GM23338 (cell line): ENCODE measurements at places on chromosomes 1 and 21. TPM values are rescaled to one million over a fixed set of nuclear protein-coding genes. Genes with fewer than 3 reads are reported as not detected.
A peak's percentile ranks its signal among the peaks of the same experiment; 100 is the strongest.

- H3K4me1 ChIP-seq: 0 out of 2 replicates have a peak, but pooled peaks cover 9% of the 10 kb centered on the region
- H3K27me3 ChIP-seq: no peaks in the 10 kb centered on the region
- H3K36me3 ChIP-seq: no peaks in the 10 kb centered on the region
Observed at GRCh38 chr1:184518736-184519357, 132.0 kb downstream of the C1orf21 start.

Gene ZNF683
- not detected in 2 replicates for total RNA-seq

GRCh38 chr1:230772457-230773395 is 25.5 kb downstream of the CAPN9 start:
- H3K36me3 ChIP-seq: no peaks in the 10 kb centered on the region
- H3K27ac ChIP-seq: no peak overlapping the region
- peaks cover under 1% of the 10 kb centered on the region; the same call in 1 of the 2 replicates for H3K27me3 ChIP-seq

- no peak for DNase-seq
- no peak overlapping the region for H3K4me3 ChIP-seq
- no peaks in the 10 kb centered on the region for H3K27me3 ChIP-seq
- no peak overlapping the region for H3K27ac ChIP-seq
- H3K4me1 ChIP-seq: peaks cover 3% of the 10 kb centered on the region; the same call in 1 of the 2 replicates
Observed at GRCh38 chr1:73821520-73821919, 376.5 kb downstream of the LRRIQ3 start.

DNA sequence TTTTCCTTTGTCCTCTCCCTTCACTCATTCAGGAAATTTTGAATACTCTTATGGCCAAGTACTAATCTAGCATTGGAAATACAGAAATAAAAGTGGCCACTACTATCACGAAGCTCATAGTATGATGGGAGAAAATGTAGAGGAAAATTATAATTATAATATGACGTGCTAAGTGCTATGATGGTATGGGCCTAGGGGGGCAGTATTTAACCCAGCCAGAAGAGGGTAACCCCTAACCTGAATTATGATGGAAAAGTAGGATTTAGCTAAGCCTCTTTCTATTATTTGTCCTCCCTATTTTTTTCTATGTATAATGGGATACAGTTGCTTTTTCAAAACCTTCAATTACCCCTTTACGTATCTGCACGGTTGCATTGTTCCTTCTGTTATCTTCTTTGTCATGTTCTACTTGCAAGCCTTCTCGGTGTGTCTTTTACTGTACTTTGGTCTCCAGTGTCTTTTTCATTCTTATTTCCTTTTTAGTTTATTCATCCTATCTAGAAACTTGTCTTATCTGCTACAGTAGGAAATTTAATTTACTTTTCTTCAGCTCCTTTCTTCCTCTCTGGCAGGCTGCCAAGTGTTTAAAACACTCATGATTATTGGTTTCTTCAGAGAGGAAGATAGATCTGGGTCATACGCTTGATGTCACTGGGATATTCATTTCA is 88.8 kb upstream of the GPR52 start:
- no peaks in the 10 kb centered on the region for H3K27me3 ChIP-seq
- H3K27ac ChIP-seq: no peak overlapping the region
- no peak overlapping the region for H3K4me3 ChIP-seq
- no peaks in the 10 kb centered on the region for H3K4me1 ChIP-seq
- no peaks in the 10 kb centered on the region for H3K36me3 ChIP-seq
- DNase-seq: peak; percentile 13

DNA sequence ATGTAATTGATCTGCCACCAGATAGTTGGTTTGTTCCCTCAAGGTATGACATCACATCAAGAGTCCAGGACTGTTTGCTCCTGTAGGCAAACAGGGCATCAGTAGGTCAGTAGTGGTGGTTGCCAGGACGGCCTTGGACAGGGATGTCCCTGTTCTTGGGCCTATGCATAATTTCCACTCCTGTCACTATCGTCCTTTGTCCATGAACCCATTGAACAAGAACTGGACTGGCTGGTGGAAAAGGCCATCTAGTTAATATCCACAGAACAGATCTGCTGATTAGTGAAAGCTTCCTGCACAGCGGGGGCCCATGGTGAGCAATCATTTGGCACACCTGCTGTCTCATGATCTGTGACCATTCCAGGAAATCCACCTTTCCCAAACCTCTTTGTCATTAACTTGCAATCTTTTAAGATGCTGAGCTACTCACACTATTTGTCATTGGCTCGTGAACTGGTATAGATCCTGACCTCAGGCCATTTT is 12.4 kb upstream of the BSDC1 start:
- no peak overlapping the region for H3K27ac ChIP-seq
- no peak overlapping the region for H3K4me3 ChIP-seq
- no peaks in the 10 kb centered on the region; the same call in 1 of the 2 replicates for H3K4me1 ChIP-seq
- DNase-seq: no peak

- no peaks in the 10 kb centered on the region for H3K4me1 ChIP-seq
- H3K36me3 ChIP-seq: no peaks in the 10 kb centered on the region
- no peak for DNase-seq
- no peak overlapping the region for H3K4me3 ChIP-seq
- no peaks in the 10 kb centered on the region for H3K27me3 ChIP-seq
Observed at GRCh38 chr21:24175106-24175505, 1432.2 kb downstream of the MRPL39 start.

- H3K4me1 ChIP-seq: no peaks in the 10 kb centered on the region
- no peaks in the 10 kb centered on the region for H3K36me3 ChIP-seq
- no peaks in the 10 kb centered on the region for H3K27me3 ChIP-seq
- no peak for DNase-seq
Observed at GRCh38 chr21:26385721-26386120, 187.4 kb downstream of the CYYR1 start.

Gene SPRR1B
- total RNA-seq: not detected in 2 replicates

- H3K27me3 ChIP-seq: peaks cover 94% of the 10 kb centered on the region
- no peak overlapping the region for H3K4me3 ChIP-seq
- no peaks in the 10 kb centered on the region for H3K36me3 ChIP-seq
- H3K27ac ChIP-seq: no peak overlapping the region
Observed at GRCh38 chr1:47424336-47424982, 8.4 kb downstream of the FOXE3 start.

DNA sequence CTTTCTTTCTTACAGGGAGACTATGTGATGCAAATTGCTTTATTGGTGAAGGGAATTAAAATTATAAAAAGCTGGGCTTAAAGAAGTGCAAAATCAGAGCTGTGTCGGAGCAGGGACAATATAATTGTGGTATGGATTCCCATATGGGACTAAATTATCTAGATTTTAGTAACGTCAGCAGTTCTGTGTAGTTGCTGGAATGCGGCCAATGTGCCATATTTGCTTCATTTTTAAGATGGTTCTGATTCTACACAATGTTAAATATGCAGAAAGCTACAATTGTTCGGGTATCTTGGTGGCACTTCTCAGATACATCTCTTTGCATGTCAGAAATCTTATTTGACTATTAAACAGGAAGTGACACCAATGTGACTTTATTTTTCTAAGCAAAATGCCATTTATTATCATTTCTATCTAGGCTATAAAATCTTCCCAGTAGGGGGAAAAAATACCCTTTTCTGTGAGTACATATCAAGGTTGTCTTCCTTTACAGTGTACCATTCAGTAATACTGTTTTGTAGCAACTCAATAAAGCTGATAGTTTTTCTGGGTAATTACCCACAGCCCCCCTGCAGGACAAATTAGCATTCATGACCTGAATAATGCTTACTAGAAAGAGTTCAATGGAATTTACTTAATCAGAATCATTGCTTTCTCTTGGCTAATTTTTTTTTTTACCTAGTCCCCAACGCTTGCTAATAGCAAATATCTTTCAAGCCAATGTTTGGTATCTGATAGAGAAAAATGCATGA is 288.3 kb upstream of the ADGRL2 start:
- H3K4me3 ChIP-seq: no peak overlapping the region

Gene CD1E
- not detected in 2 replicates for total RNA-seq

Gene PAX7
- 0.03 TPM in 1 of 2 replicates, not detected in the other for total RNA-seq

- no peaks in the 10 kb centered on the region for H3K36me3 ChIP-seq
- H3K4me1 ChIP-seq: no peaks in the 10 kb centered on the region; the same call in 1 of the 2 replicates
- H3K4me3 ChIP-seq: no peak overlapping the region
- H3K27ac ChIP-seq: no peak overlapping the region
Observed at GRCh38 chr1:175744833-175745232, 1.4 kb upstream of the TNR start.

GRCh38 chr1:66585002-66585401 is 51.0 kb downstream of the SGIP1 start:
- no peak for DNase-seq
- H3K36me3 ChIP-seq: no peaks in the 10 kb centered on the region
- H3K4me1 ChIP-seq: no peaks in the 10 kb centered on the region
- H3K27ac ChIP-seq: no peak overlapping the region

- no peak for DNase-seq
- no peaks in the 10 kb centered on the region for H3K36me3 ChIP-seq
- H3K27me3 ChIP-seq: no peaks in the 10 kb centered on the region
- no peaks in the 10 kb centered on the region for H3K4me1 ChIP-seq
- H3K4me3 ChIP-seq: no peak overlapping the region
- H3K27ac ChIP-seq: no peak overlapping the region
Observed at GRCh38 chr21:19523061-19523460, 1119.5 kb upstream of the TMPRSS15 start.

Gene PTGS2
- 0.17 and 1.1 TPM in 2 replicates for total RNA-seq

DNA sequence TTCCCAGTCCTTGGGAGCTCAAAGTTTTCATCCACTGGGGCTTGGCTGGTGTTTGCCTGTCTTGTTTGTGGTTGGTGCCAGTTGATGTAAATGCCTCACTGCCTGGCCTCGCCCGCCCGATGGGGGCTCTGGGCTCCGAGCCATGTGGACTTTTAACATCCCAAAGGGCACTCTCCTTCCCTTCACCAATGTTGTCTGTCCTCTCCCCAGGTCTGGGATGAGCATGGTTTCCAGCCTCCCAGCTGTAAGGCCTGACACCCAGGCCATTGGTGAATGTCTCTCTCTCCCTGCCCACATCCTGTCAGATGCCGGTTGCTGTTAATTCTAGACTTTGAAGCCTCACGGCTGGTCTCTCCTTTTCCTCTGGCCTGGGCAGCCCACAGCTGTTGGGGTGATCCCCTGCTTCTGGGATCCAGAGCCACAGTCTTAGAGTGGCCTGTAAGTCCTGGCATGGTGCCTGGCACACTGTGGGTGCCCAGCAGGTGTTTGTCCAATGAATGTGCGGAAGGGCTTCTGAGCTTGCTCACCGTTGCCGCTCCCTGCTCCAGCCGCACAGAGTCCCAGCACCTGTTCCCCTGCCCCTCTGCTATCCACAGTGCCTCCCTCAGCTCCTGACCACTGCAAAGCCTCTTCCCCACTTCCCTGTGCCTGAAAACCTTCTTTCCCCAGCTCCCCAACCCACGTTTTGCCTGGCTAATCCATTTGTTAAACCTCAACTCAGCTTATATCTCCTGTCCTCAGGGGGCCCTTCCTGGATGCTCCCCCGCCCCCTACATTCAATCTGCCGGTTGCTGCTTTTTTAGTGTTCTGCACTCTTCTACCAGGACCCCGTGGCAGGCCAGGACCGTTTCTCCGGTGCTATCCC is 3.3 kb upstream of the C1orf174 start:
- no peak for DNase-seq
- H3K4me1 ChIP-seq: 0 out of 2 replicates have a peak, but pooled peaks cover 4% of the 10 kb centered on the region
- no peaks in the 10 kb centered on the region for H3K27me3 ChIP-seq
- no peak overlapping the region for H3K27ac ChIP-seq

GRCh38 chr21:27734146-27734545 is 767.3 kb upstream of the ADAMTS5 start:
- H3K27ac ChIP-seq: no peak overlapping the region
- no peak for DNase-seq
- H3K27me3 ChIP-seq: no peaks in the 10 kb centered on the region

GRCh38 chr1:64133036-64133435 is 70.4 kb upstream of the UBE2U start:
- no peak overlapping the region for H3K27ac ChIP-seq
- no peak overlapping the region for H3K4me3 ChIP-seq

DNA sequence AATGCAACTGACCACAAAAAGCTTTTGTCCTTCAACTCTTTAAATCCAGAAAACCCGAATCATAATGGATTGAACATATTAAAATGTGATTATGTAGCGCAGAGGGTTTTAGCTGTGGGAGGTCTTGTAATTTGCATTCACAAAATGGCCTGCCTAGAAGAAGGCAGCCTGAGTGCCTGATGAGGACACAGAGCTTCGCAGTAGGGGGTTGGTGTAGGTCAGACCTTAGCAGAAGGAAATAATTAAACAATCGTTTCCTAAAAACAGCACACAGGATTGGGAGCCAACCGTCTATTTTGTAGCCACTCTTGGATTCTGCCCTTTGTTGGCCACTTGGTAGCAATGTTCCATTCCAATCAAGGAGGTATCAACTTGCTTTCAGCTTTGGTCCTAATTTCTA is 195.7 kb upstream of the KIAA0040 start:
- no peak for DNase-seq
- peaks cover 11% of the 10 kb centered on the region for H3K4me1 ChIP-seq
- no peaks in the 10 kb centered on the region for H3K36me3 ChIP-seq
- H3K27me3 ChIP-seq: no peaks in the 10 kb centered on the region

DNA sequence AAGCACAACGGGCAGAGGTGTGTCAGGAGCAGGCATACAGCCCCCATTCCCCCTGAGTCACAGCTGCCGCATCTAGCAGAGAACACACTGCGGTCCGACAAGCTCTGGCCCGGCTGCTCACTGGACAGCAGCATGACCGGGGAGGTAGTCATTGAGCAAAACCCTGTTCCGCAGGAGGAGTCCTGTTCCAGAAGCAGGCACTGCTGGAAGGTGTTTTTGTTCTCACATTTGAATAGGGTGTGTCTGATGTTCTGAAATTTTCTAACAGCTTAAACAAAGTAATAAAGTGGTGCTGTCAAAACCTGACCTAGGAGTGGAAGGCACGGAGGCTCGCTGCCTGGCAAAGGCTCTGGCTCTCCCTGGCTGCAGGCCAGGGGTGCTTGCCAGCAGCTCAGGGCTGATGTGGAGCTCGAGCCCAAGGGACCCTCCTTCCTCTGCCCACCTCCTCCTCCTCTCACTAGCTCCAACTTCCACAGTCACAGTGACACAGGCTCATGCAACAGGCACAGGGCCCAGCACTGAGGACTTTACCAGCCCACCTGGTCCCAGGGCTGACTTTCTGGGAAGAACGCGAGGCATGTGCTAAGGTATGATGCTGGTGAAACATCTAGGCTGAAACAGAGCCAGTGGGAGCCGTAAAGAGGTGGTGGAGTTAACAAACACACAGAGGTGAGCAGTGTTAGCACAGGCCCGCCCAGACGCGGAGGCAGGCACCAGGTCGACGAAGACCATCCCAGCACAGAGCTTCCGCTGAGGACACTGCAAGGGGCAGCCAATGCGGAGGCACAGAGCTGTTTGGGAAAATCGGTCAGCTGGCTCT is 118.6 kb upstream of the IFFO2 start:
- H3K4me3 ChIP-seq: no peak overlapping the region
- H3K36me3 ChIP-seq: peaks cover 42% of the 10 kb centered on the region
- no peak overlapping the region for H3K27ac ChIP-seq
- DNase-seq: no peak
- H3K4me1 ChIP-seq: no peaks in the 10 kb centered on the region

GRCh38 chr1:91201694-91202093 is 179.9 kb upstream of the ZNF644 start:
- H3K27ac ChIP-seq: no peak overlapping the region
- no peaks in the 10 kb centered on the region for H3K36me3 ChIP-seq
- DNase-seq: no peak
- H3K4me1 ChIP-seq: no peaks in the 10 kb centered on the region; the same call in 1 of the 2 replicates

- no peaks in the 10 kb centered on the region for H3K36me3 ChIP-seq
- H3K4me1 ChIP-seq: peaks cover 4% of the 10 kb centered on the region; the same call in 1 of the 2 replicates
- DNase-seq: no peak
- H3K27ac ChIP-seq: no peak overlapping the region
Observed at GRCh38 chr1:209751627-209752231, 4.1 kb upstream of the TRAF3IP3 start.

Gene HHAT
- total RNA-seq: 0.54 and 0.66 TPM in 2 replicates

GRCh38 chr1:16967095-16967575 is 13.3 kb downstream of the MFAP2 start:
- no peaks in the 10 kb centered on the region for H3K27me3 ChIP-seq
- no peak overlapping the region for H3K27ac ChIP-seq
- DNase-seq: no peak

- peaks cover 21% of the 10 kb centered on the region for H3K4me1 ChIP-seq
- peaks cover 12% of the 10 kb centered on the region; the same call in 1 of the 2 replicates for H3K27me3 ChIP-seq
- no peak overlapping the region for H3K27ac ChIP-seq
- no peaks in the 10 kb centered on the region for H3K36me3 ChIP-seq
- H3K4me3 ChIP-seq: peak overlapping the region; percentile 99
Observed at GRCh38 chr1:156115514-156116374, 1.2 kb downstream of the LMNA start.
